Stimulated activated CD4-positive, alpha-beta T cell treated with anti-CD3 and anti-CD28 coated beads, Interleukin-15, amount 100 ng/mL, for 24 hours (primary cell): ENCODE measurements at places on chromosomes 5 and 9.

DNA sequence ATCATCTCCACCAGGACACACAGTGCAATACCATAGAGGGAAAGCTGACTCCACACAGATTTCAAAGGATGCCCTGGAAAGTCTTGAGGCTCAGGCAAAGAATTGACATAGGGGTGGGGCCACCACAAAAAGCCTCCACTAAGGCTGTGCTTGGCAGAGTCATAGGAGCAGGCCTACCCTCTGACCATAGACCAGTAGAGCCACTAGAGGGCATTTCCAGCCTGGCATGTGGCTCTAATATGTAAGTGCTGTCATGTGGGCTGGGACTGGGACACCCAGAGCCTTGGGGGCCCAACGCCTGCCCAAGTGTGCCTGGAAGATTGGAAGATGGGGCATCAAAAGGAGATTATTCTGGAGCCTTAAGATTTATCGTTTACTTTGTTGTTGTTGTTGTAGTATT lies 726.0 kb downstream of the DNAH5 start:
- no peak for DNase-seq

DNA sequence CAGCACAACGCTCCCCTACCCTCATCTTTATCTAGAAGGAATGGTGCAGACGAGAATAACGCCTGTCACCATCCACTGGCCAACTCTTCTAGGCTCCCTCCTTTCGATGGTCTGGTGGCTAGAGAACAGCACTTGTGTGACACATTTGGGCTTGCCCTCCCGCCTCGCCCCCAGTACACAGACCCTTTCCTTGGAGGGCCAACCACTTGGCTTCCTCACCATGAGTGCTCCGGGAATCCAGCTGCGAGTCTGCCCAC lies 1.4 kb downstream of the GNAQ start:
- DNase-seq = peak; percentile 27

GRCh38 chr5:131252824-131253171 lies 11.1 kb upstream of the CDC42SE2 start:
- DNase-seq = peak; percentile 81

GRCh38 chr9:116951588-116952435 lies 264.7 kb downstream of the TRIM32 start:
- no peak for DNase-seq
